ENCODE measurements at places on chromosomes 13 and 19. TPM values are rescaled to one million over a fixed set of nuclear protein-coding genes. Genes with fewer than 3 reads are reported as not detected.

MYO16 gene
- 0.07 TPM for total RNA-seq

OR10H1 gene
- total RNA-seq = 0.17 TPM

POSTN gene
- total RNA-seq = not detected

ZNF606 gene
- total RNA-seq = 0.05 TPM

BORCS8 gene
- total RNA-seq = 17.1 TPM

All from HCT116 (cell line).